ENCODE measurements at places on chromosomes 5 and 9.

- DNase-seq, result no peak
These were observed 64.3 kb upstream of the PCA3 start for GRCh38 chr9:76699971-76700370.

DNA sequence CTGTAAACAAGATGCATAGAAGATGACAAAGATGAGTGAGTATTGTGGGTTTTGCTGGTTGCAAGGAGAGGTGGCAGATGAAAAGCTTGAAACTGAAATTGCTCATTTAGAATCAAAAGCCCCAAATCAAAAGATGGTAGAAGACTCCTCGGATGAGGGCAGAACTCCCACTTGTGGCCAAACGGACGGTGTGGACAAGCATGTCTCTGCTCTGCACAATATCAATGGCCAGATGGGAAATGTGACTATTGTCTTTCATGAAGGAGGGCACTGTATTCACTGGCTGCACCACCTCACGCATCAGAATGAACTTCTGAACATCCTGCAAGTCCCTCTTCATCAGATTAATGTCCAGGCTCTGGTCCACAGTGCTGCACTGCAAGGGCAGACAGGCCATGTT is 541.7 kb downstream of the MTRR start:
- DNase-seq, result no peak

- no peak for DNase-seq
These were observed 208.6 kb downstream of the EPB41L4A start for GRCh38 chr5:112210430-112211005.

DNA sequence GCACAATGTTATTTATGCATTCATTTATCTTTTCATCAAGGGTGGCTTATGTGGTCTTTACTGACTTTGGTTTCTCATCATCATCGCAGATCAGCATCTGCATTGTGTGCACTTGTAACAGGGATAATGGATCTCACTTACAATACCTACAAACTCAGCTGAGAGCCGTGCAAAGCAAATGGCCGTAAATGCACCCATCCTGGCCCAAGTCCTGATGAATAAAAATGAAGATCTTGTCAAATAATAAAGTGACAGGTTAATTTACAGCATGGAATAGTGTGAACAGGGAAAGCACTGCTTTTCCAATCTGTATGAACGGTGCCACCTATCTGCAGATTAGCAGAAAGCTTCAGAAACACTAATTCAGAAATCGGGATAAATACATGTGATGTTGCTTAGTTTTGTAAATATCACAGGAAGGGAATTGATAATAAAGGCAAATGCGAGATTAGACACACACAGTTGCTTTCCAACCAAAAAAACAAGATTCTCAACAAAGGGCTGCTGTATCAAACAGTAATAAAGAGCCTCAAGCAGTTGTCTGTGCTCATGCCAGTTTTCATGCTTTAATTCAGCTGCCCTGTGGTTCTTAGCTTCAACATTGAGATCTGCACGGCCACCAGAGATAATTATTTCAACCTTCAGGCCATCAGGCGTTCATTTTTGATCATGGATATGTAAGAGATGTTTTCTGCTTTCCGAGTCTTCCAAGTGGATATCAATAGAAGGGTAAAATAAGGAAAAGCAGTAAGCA is 153.4 kb upstream of the POU5F2 start:
- no peak for DNase-seq

DNA sequence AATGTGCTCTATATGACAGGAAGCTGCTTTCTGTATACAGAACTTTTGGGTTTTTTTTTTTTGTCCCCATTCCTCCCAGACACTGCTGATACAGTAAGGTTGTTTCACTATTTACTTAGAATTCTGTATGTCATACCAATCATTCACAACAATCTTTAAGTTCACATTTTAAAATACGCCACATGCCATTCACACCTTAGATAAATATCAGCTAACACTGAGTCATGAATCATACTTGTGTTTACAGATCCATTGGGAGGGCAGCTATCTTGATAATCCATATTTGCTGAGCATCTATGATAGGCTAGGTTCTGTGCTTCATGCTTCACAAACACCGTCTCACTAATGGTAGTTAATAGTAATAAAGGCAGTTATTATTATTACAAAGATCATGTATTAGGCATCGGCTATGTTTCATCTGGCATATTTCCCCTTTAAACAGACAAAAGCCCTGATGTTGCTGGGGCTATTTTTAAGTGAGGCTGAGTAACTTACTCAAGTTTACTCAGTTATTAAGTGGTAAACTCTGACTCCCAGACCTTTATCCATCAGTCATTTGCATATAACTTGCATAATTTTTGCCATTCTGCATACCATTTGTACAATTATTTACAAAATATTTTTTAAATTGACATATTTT is 152.2 kb upstream of the HMHB1 start:
- DNase-seq, result no peak

GRCh38 chr5:175257128-175257846 is 186.7 kb downstream of the DRD1 start:
- no peak for DNase-seq

GRCh38 chr5:57416278-57416994 is 66.2 kb downstream of the ACTBL2 start:
- DNase-seq, result no peak
